ENCODE measurements at places on chromosomes 12 and 14.

GRCh38 chr12:81797100-81797499 lies 38.0 kb upstream of the PPFIA2 start:
- DNase-seq: no peak

- DNase-seq: no peak
Measured at GRCh38 chr12:106873983-106874382, 81.7 kb upstream of the TMEM263 start.

GRCh38 chr12:109510196-109510595 lies 32.8 kb downstream of the UBE3B start:
- no peak for DNase-seq

- DNase-seq: no peak
Measured at GRCh38 chr12:121827351-121828099, 23.7 kb downstream of the SETD1B start.

DNA sequence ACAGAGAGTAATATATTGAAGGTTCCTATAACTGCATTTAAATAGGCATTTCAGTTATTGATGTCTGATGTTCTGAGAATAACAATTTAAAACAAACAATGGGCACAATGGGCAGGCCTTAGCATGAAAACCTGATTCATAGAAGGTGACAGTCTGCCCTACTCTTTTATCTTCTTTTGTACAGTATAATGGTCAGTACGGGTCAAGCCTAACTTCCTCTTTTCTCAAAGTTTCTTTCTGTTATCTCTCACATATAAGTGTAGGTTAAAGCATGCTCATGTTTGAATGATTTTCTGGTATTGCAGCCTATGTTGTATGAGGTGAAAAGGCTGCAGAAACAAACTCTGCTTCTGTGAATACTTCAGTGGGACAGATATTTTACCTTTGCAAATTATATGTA lies 14.2 kb downstream of the FKBP3 start:
- DNase-seq: no peak

DNA sequence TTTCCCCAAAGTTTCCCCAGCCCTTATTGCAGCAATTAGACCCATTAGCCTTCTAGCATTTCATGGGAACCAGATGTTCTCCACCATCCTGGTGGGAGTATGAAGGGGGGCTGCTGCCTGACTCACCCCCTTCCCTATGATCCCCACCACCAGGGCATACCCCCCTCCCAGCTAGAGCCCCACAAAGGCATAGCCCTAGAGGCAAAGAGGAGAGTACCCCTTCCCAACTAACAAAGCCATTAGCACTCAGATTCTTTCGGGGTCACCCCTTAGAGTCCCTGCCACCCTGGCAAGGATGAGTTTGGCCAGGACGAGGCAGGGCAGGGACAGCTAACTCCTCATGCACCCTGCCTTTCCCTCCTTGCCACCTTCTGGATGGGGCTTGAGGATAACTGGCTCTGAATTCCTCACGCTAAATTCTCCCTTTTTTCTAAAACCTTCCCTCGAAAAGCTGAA lies 9.2 kb downstream of the RARG start:
- DNase-seq: no peak

All from stimulated activated CD4-positive, alpha-beta T cell treated with anti-CD3 and anti-CD28 coated beads, Interleukin-4, amount 100 ng/mL, for 4 hours (primary cell).